ENCODE measurements at places on chromosomes 7 and 10. TPM values are rescaled to one million over a fixed set of nuclear protein-coding genes. Genes with fewer than 3 reads are reported as not detected.
A peak's percentile ranks its signal among the peaks of the same experiment; 100 is the strongest.

DNA sequence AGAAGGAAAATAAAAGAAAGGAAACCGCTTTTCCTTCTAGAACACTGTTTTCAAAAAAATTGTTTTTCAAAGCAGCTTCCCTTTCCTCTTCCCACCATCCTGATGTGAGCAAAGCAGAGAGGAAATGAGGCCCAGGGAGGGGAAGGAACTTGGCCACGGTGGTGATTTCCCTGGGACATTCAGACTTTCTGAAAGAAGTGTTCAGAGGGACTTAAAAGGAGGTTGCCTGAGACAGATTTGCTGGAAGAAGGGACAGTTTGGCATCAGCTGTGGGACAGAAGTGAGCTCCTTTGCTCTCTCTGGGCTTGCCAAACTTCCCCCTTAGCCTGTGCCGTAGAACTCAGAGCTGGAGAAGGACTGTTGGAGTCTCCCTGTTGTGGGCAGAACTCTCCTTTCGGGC lies 30.3 kb downstream of the ADCYAP1R1 start:
- no peak overlapping the region for H3K4me3 ChIP-seq
- H3K27me3 ChIP-seq: peaks cover 12% of the 10 kb centered on the region
- H3K4me1 ChIP-seq: no peaks in the 10 kb centered on the region
- no peak for DNase-seq

- H3K4me1 ChIP-seq: no peaks in the 10 kb centered on the region
- no peaks in the 10 kb centered on the region for H3K36me3 ChIP-seq
- no peak for DNase-seq
- peaks cover 14% of the 10 kb centered on the region for H3K27me3 ChIP-seq
These were observed 64.8 kb downstream of the TNS3 start for GRCh38 chr7:47516985-47517600.

- no peak overlapping the region for H3K4me3 ChIP-seq
- H3K27me3 ChIP-seq: peaks cover 27% of the 10 kb centered on the region
- DNase-seq: no peak
- no peaks in the 10 kb centered on the region for H3K36me3 ChIP-seq
- H3K27ac ChIP-seq: no peak overlapping the region
These were observed 73.1 kb downstream of the RAMP3 start for GRCh38 chr7:45230611-45231165.

DNA sequence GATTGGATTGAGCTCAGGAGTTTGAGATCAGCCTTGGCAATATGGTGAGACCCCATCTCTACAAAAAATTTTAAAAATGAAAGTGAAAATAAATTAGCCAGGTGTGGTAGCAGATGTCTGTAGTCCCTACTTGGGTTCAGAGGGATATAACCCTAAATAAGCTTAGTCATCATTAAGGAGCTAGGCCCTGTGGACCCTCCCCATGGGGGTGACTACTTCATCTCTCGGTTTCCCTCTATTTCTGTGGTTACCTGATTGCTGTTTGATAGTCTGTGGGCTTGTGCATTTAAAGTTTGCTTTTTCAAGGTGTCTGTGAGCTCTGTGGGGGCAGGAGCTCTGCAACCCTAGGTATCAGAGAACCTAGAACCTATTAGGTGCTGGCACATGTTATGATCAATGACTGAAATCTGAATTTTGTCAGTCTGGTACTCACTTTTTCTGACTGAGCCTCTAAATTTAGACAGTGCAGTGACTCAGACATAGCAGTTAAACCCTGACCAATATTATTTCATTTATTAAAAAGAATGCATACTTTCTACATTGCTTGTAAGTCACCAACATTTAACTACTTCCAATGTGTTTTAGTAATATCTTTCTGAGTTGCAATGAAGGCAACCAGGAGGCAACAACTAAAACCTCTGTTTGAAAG lies 8.1 kb upstream of the CUZD1 start:
- H3K27ac ChIP-seq: no peak overlapping the region
- peaks cover 4% of the 10 kb centered on the region for H3K4me1 ChIP-seq

DNA sequence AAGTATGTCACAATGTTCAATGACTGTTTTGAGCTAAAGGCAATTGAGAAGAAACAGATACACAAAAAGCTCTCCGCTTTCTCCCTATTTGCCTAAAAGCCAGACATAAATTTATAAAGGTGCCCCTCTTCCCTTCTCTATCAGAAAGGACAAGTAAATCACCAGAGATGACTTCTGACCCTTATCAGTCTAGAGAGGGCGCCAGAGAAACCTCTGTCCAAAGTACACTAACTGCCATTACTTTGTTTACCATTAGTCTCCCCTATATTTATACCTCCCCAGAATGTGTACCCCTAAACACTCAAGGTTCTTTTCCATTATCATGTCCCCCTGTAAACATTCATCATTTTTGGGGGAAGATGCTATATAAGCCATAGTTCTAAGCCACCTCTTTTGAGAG lies 49.3 kb downstream of the TPK1 start:
- H3K27ac ChIP-seq: no peak overlapping the region
- H3K4me3 ChIP-seq: no peak overlapping the region
- no peaks in the 10 kb centered on the region for H3K36me3 ChIP-seq
- no peaks in the 10 kb centered on the region for H3K27me3 ChIP-seq
- no peak for DNase-seq
- peaks cover 8% of the 10 kb centered on the region for H3K4me1 ChIP-seq

DNA sequence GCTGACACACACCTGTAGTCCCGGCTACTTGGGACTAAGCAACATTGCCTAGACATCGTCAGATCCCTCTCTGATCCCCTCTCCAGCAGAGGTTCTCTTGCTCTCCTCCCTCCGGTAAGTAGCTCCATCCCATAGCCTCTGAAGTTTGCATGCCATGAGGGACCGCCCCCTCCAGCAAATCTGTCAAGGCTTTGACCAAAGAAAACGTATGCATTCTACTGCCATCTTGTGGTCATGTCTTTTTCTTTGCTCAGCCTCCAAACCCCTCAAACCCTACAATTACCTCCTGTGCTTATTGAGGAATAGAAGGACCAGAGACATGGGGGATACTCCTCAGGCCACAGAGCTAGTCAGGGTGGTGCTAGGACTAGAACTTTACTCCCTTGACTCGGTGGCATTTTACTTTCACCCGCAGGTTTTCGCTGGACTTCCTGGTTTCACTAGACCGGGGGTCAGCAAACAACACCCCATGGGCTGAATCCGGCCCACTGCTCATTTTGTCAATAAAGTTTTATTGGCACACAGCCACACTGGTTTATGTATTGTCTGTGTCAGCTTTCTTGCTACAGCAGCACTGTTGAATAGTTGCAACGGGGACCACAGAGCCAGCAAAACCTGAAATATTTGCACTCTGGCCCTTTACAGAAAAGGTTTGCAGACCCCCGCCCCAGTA lies 202.6 kb upstream of the FOXK1 start:
- peaks cover 6% of the 10 kb centered on the region for H3K4me1 ChIP-seq
- no peak overlapping the region for H3K27ac ChIP-seq
- no peak overlapping the region for H3K4me3 ChIP-seq
- H3K27me3 ChIP-seq: peaks cover 30% of the 10 kb centered on the region
- DNase-seq: peak; percentile 2

DNA sequence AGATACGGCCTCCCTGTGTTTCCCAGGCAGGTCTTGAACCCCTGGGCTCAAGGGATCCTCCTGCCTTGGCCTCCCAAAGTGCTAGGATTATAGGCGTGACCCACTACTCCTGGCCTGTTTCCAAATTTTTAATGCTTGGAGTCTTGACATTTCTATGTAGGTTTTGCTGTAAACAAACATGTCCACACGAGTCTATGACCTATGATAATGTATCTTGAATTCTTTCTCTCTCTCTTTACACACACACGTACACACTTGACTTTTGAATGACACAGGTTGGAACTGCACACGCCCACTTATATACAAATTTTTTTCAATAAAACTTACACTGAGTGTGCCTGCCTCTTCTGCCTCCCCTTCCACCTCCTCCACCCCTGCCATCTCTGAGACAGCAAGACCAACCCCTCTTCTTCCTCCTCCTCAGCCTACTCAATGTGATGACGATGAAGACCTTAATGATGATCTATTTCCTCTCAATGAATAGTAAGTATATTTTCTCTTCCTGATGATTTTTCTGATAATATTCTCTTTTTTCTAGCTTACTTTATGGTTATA lies 44.1 kb upstream of the LAMB1 start:
- H3K27ac ChIP-seq: no peak overlapping the region
- H3K27me3 ChIP-seq: no peaks in the 10 kb centered on the region
- DNase-seq: no peak
- no peak overlapping the region for H3K4me3 ChIP-seq

DNA sequence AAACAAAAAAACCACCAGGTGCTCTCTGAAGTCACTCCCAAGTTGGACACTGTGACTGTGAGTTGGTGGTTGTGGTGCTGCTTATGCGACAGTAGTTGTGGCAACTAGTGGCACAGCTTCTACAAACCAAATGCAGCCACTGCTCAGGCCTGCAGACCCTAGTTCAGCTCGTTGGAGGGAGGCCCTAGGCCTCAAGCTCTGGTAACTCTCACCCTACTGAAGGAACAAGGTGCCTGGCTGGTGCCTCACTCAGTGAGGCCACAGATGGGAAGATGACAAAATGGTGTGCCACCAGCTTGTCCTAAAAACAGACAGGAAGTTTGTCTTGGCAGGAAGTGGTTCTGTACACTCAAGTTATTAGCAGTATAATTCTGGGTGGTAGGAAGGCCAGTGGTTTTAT lies 45.3 kb upstream of the RAPGEF5 start:
- no peak overlapping the region for H3K4me3 ChIP-seq
- H3K4me1 ChIP-seq: peaks cover 9% of the 10 kb centered on the region
- DNase-seq: no peak
- no peaks in the 10 kb centered on the region for H3K27me3 ChIP-seq
- no peaks in the 10 kb centered on the region for H3K36me3 ChIP-seq
- H3K27ac ChIP-seq: no peak overlapping the region

- H3K4me1 ChIP-seq: peaks cover 2% of the 10 kb centered on the region
- peak overlapping the region; percentile 30 for H3K4me3 ChIP-seq
- no peak for DNase-seq
These were observed 177.5 kb downstream of the RELN start for GRCh38 chr7:103811997-103812396.

GRCh38 chr10:91681361-91682276 lies 48.7 kb upstream of the PPP1R3C start:
- H3K4me1 ChIP-seq: no peaks in the 10 kb centered on the region
- H3K27ac ChIP-seq: no peak overlapping the region
- H3K36me3 ChIP-seq: no peaks in the 10 kb centered on the region
- H3K27me3 ChIP-seq: peaks cover 17% of the 10 kb centered on the region
- no peak overlapping the region for H3K4me3 ChIP-seq

- H3K27ac ChIP-seq: peak overlapping the region; percentile 25
- H3K4me3 ChIP-seq: no peak overlapping the region
- no peaks in the 10 kb centered on the region for H3K4me1 ChIP-seq
- no peaks in the 10 kb centered on the region for H3K36me3 ChIP-seq
- peaks cover 39% of the 10 kb centered on the region for H3K27me3 ChIP-seq
- no peak for DNase-seq
These were observed 66.9 kb downstream of the CFAP46 start for GRCh38 chr10:132875435-132875834.

DNA sequence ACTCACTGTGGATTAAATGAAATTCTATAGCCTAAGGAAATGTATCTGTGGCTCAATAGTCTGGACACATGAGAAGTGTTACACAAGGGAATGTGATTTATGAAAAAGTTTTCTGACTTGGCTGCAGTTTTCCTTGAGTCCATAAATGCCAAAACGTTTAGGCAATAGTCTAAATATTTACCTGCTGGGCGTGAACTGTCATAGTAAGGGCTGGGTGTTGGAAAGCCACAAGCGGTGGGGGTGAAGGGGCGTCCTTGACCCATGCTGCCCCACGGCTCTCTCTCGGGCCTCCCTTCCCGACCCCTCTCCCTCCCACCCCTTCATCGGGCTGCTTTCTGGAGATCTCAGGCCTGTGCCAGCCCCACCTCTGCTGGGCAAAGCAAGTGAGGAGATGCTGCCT lies 223.7 kb downstream of the BUB3 start:
- no peak for DNase-seq
- no peaks in the 10 kb centered on the region for H3K27me3 ChIP-seq
- no peak overlapping the region for H3K4me3 ChIP-seq
- H3K4me1 ChIP-seq: no peaks in the 10 kb centered on the region
- peaks cover 5% of the 10 kb centered on the region for H3K36me3 ChIP-seq

DNA sequence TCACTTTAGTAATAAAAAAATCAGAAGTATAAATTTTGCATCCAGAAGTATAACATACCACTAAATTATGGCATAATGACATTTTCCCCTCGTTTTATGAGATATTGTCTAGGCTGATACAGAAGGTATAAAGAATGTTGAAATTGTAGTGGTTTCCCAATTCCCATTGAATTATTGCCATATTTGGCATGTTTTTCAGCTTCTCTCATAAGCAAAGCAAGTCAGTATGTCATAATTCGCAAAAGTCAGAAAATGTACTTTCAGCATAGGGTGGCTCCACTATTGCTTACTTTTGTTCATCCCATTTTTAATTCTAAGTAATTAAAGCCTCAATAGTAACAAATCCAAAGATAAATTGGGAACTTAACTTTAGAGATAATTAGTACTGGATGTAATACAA lies 19.7 kb upstream of the PTPRZ1 start:
- H3K27ac ChIP-seq: no peak overlapping the region
- H3K27me3 ChIP-seq: no peaks in the 10 kb centered on the region
- no peaks in the 10 kb centered on the region for H3K36me3 ChIP-seq

- no peaks in the 10 kb centered on the region for H3K27me3 ChIP-seq
- no peaks in the 10 kb centered on the region for H3K36me3 ChIP-seq
- no peak overlapping the region for H3K27ac ChIP-seq
- no peak for DNase-seq
These were observed 882.9 kb downstream of the NRG3 start for GRCh38 chr10:82757901-82758300.

GRCh38 chr7:94701555-94701973 lies 45.6 kb upstream of the SGCE start:
- no peaks in the 10 kb centered on the region for H3K4me1 ChIP-seq
- DNase-seq: no peak
- H3K27me3 ChIP-seq: peaks cover 13% of the 10 kb centered on the region
- no peaks in the 10 kb centered on the region for H3K36me3 ChIP-seq
- no peak overlapping the region for H3K4me3 ChIP-seq
- H3K27ac ChIP-seq: no peak overlapping the region

DNA sequence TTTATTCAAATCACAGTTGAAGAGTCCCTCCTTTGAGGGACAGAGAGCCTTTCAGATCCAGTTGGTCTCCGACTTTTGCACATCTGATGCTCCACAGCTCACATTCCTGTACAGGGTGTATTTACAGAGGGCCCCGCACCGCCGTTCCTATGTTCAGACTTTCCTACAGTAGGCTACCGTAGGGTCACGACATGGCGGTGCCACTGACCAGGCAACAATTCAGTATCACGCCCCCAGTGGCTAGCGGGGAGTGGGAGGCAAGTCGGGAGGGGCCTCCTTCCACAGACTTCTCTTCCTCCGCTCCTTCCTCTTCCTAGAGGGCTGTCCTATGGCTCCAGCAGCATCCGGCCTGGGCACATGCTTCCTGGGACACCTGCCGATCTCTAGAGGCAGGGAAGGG lies 40.6 kb upstream of the ENO4 start:
- H3K4me3 ChIP-seq: no peak overlapping the region
- H3K27ac ChIP-seq: no peak overlapping the region
- no peak for DNase-seq
- H3K4me1 ChIP-seq: no peaks in the 10 kb centered on the region
- no peaks in the 10 kb centered on the region for H3K36me3 ChIP-seq

GRCh38 chr10:114576132-114576487 lies 82.0 kb downstream of the ABLIM1 start:
- no peak overlapping the region for H3K4me3 ChIP-seq
- no peaks in the 10 kb centered on the region for H3K4me1 ChIP-seq
- no peaks in the 10 kb centered on the region for H3K27me3 ChIP-seq
- H3K27ac ChIP-seq: no peak overlapping the region
- DNase-seq: no peak

- peak overlapping the region; percentile 98 for H3K27ac ChIP-seq
- DNase-seq: no peak
- no peaks in the 10 kb centered on the region for H3K27me3 ChIP-seq
These were observed 40.0 kb downstream of the VOPP1 start for GRCh38 chr7:55532150-55532917.

The KIF20B gene
- 10.6 TPM for polyA plus RNA-seq

The ZEB1 gene
- 35.6 TPM for polyA plus RNA-seq

The YAE1 gene
- 17.6 TPM for polyA plus RNA-seq

The CNTNAP2 gene
- not detected for polyA plus RNA-seq

The CPA4 gene
- polyA plus RNA-seq: not detected
